Activated CD8-positive, alpha-beta memory T cell treated with anti-CD3 and anti-CD28 coated beads for 1 hour (primary cell): ENCODE measurements at places on chromosomes 6 and 20.

DNA sequence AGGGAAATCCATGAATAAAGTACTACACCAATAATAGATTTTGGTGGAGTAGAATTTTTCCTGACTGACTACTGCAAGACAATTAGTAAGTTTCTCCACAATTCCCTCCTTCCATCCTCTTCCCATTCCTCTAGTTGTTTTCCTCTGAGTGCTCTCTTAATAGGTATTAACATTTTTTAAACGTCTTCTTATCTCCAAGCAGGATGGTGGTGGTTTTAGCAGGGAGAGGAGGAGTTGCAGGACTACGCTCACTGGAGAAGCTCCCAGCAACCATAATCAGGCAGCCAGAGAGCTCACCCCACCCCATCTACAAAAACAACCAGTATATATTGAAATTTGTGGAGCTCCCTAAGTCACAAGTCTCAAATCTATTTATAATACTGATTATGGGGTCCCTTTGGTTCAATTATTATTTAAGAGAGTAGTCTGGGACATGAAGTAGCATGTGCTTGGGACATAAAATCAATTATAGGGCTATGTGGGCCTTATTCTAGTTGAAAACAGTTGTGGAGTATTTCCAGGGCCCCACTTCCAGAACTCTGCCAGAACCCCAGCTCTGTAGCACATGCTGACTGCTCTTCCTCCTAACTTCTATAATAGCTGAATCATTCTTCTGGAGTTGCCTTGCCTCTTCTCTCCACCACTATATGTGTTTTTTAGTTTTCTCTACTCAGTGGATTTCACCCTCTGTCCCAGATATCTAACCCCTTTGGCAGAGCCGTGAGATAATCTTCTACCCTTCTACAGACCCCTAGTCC is 49.8 kb downstream of the MYB start:
- no peak for DNase-seq

DNA sequence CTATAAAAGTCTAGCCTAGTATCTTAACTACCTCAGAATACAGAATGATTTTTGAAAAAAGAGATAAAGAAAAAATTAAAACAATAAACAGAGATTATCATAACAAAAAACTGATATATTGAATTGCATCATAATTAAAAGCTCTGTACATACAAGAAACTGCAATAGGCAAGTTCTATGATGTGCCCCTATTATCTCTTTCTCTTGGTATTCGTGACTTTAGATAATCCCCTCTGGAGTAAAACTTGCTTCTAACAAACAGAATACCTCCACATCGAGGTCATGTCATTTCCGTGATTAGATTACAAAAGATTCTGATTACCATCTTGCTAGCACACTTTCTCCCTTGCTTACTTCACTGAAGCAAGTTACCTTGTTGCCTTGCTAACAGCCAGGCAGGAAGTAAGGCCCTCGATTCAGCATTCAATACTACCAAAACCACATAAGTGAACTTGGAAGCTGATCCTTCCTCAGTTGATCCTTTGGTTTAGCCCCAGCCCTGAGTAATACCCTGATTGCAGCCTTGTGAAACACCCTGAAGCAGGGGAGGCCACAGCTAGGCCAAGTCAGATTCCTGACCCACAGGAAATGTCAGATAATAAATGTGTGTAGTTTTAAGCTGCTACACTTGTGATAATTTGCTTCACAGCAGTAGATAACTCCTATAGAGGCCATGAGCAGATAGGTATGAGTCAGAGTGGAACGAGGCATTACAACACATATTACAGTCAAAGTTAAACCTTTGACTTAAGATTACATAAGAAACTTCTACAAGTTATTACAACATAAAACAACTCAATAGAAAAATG is 53.7 kb upstream of the TMX4 start:
- no peak for DNase-seq

- no peak for DNase-seq
Observed at GRCh38 chr20:20938599-20938998, 167.6 kb downstream of the LINC00237 start.

DNA sequence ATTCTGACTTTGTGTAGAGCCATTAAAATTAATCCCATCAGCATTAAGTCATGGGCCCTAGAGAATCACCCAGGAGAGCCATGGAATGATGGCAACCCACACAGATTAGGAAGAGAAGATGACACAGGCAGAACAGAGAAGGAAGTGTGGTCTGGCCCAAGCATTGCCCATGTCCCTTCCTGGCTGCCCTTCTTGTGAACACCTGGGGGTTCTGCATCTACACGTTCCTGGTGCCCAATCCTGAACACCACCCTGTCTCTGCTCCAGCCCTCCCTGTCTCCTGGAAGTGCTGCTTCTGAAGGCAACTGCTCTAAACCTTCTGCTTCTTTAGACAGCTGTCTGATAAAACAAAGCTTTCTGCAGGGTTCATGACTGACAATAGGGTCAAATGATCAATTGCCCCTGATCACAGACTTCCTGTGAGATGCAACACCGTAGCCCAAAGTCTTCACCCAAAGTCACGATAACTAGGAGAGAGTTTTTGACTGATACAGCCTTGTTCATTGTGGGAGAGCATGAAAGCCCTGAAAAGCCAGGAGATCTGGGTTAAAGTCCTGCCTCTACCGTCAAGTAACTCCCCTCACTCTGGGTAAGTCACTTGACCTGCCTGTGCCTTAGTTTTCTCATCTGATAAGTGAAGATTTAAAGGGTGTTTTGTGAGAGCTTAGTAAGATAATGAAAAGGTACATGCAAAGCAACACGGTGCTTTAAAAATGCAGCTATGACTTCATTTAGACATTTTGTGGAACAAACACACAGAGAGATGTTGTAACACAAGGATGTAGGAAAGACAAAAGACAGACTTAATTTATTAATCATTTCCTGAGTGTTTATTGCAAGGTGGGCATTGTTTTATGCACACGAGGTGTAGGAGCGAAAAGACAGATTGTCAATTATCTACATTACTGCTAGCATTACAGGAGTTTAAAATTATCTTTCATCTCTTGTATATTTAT is 291.2 kb upstream of the STXBP5 start:
- DNase-seq = no peak

DNA sequence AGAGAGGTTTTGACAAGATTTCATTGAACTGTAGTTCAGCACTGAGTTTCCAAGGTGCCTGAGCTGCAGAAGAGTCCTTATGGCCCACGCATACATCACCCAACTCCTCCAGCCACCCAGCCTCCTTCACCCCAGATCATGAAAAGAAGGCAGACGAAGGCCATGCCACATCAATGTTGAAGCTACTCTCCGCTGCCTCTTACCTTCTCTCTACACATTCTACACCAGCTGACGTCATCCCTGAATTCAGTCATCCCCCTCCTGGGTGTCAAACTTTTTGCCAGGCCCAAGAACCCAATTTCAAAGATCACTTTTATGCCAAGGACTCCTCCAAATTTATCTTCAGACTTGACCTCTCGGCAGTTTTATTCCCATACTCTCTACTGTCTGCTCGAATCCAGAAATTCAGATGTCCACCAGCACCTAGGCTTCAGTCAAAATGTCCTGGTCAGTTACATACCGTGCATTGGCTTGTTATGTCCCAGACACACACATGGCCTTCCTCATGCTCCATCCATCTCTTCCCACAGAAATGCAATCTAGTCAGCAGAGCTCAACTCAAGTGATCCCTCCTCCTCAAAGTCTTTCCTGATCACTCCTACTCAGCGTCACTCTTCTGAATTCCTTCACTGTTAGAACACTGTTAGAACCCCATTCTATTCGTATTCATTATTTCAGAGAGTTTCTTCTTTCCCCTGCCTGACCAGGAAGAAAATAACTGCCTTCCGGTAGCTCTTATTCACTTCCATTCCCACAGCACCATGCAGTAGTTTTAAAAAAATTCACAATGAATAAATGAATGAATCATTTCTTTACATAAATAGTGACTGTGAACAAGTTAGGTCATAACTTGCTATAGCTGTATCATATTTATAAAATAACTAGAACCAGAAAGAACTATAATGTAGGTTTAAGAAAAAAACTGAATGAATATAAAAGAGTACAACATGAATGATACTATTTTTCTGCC is 11.5 kb downstream of the ATXN1 start:
- no peak for DNase-seq

GRCh38 chr6:7204726-7205125 is 97.0 kb downstream of the RREB1 start:
- no peak for DNase-seq

DNA sequence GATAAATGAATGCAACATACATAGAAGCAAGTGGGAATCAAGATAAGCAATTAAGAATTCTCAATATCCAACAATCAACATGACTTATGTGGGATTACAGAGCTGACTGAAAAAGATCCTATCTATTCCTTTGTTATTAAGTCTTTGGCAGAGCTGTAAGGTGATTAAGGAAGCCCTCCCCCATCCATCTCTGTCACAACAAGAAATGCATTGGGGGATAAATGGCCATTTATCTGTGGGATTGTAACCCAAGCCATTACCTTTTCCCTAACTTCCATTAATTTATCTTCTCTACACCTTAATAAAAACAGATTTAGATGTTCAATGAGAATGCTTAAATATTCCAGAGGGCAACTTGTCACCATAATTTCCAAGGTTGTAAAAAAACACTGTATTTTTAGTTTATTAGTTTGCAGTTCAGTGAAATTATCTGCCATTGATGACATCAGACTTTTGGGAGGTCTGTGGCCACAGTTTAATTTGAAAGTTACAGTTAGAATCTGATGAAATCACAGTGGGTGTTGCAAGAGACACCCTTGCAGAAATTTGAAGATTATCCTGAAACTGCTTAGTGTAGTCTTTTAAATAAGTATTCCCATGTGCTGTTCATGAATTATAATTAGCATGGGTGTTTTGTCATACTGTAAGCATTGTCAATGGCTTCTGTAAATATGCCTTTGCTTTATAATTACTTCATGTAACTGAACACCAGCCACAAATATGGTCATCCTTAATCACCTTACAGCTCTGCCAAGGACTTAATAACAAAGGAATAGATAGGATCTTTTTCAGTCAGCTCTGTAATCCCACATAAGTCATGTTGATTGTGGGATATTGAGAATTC is 49.4 kb upstream of the FYN start:
- DNase-seq = no peak

GRCh38 chr20:32635764-32636163 is 38.0 kb downstream of the C20orf203 start:
- DNase-seq = no peak

DNA sequence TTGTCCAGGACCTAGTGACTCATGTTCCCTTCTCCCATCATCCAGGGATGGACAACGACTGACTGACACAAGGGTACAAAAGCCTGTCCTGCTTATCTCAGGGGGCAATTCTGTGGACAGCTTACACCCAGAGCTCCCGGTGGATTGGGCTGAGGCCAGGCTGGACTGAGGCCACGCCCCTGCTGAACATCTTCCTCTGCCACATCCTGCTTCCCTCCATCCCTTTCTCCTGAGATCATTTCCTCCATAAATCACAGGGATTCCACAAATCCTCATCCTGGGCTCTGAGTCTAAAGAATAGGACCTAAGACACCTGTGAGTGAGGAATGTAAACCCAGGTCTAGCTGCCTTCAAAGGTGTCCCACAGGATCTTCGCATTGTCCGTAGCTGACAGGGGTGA is 30.4 kb upstream of the RNF24 start:
- DNase-seq = no peak

- DNase-seq = no peak
Observed at GRCh38 chr6:3627956-3628835, 123.3 kb downstream of the PXDC1 start.

GRCh38 chr6:158014505-158015187 is 33.0 kb downstream of the SYNJ2 start:
- no peak for DNase-seq

DNA sequence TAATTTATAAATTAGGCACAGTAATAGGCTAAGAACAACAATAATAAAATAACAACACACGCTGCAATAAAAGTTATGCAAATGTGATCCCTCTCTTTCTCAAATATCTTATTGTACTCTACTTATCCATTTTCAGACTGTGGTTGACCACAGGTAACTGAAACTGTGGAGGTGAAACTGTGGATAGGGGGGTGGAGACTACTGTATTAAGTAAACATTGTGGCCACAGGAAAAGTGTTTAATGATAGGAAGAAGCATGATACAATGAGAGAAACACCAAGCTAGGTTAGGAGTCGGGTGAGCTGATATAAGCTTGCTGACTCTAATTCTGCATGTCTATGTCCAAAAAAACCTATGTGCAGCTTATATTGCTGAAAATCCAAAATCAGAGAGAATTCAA is 23.0 kb downstream of the NHLRC1 start:
- no peak for DNase-seq

- DNase-seq = no peak
Observed at GRCh38 chr6:148250975-148251685, 91.5 kb upstream of the SASH1 start.

GRCh38 chr6:158498362-158498761 is 61.5 kb upstream of the TMEM181 start:
- DNase-seq = no peak

DNA sequence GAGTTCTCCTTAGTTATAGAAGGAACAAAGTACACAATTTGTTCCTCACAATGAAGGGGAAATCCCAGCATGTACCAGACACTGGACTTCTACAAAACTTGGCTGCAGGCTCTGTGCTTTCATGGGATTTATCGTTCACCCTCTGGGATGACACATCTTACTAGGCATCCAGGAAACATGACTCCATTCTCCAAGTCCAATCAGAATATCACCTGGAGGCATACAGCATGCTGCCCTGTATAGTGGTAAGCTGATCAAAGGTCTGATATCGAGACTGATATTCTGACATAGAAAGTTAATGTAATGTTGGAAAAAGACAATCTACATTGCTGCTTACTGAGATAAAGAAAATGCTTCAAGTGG is 6.7 kb downstream of the RWDD2A start:
- DNase-seq = no peak

DNA sequence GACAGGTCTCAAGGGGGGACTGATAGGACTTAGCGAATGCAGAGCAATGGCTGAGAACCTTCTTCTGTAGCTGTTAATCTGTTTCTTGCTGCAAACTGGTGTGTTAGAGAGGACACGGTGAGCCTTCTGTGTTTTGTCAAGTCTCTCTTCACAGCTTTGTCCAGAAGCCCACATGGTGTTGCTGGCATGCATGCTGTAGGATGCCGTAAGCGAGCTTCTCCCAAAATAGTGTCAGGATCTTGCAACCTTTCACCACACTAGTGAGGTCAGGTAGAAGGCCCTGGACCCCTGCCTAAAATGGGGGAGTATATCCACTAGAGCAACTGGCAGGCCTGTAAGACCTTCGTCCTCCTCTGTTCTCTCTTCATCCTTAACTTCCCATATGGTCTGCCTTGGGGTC is 51.9 kb upstream of the GLP1R start:
- DNase-seq = no peak

- no peak for DNase-seq
Observed at GRCh38 chr6:136371959-136372358, 82.3 kb upstream of the BCLAF1 start.

- DNase-seq = no peak
Observed at GRCh38 chr6:40896696-40897095, 142.3 kb downstream of the UNC5CL start.

DNA sequence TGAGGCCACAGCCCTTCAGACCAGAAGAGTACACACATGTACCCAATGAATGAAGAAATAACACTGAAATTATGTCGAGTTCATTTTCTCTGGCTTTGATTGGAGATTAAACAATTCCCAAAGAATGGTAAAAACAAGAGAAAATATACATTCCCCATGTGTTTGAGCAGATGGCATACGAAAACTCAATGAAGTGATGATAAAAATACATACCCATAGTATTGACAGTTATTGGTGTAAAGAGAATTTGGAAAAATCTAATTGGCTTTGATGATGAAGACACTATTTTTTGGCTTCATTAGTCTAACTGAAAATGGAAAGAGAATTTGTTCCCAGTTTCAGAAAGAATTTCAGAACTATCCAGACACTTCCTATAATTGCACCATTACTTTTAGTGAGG is 76.6 kb upstream of the SNRPB2 start:
- no peak for DNase-seq
